H1 (cell line): ENCODE measurements at places on chromosomes 1 and 21. TPM values are rescaled to one million over a fixed set of nuclear protein-coding genes. Genes with fewer than 3 reads are reported as not detected.

DNA sequence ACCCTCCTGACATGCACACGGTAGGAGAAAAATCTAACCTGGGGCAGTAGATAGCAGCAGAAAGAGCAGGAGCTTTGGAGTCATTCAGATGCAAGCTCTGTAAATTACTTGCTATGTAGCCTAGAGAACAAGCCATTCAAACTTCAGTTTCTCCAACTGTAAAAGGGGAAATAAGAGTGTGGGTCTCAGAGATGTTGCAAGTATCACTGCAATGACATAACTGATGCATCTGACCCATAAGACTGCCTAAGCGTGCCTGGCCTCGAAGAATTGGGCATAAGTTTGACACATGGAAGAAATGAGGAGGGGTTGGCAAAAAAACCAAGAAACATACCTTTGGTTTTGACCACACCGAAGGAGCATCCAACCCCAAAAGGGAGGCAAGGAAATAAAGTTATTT, 5.2 kb downstream of the AK2 start:
- no peak for DNase-seq
- H3K4me1 ChIP-seq = peaks cover 7% of the 10 kb centered on the region
- no peak overlapping the region for H3K4me3 ChIP-seq
- no peak overlapping the region for H3K27ac ChIP-seq
- H3K36me3 ChIP-seq = no peaks in the 10 kb centered on the region; the same call in 1 of the 2 replicates
- no peaks in the 10 kb centered on the region for H3K27me3 ChIP-seq

- no peaks in the 10 kb centered on the region for H3K27me3 ChIP-seq
- H3K36me3 ChIP-seq = no peaks in the 10 kb centered on the region
- no peak overlapping the region for H3K4me3 ChIP-seq
- no peak for DNase-seq
- H3K27ac ChIP-seq = no peak overlapping the region
Observed at GRCh38 chr1:201089596-201089995, 22.6 kb downstream of the CACNA1S start.

DNA sequence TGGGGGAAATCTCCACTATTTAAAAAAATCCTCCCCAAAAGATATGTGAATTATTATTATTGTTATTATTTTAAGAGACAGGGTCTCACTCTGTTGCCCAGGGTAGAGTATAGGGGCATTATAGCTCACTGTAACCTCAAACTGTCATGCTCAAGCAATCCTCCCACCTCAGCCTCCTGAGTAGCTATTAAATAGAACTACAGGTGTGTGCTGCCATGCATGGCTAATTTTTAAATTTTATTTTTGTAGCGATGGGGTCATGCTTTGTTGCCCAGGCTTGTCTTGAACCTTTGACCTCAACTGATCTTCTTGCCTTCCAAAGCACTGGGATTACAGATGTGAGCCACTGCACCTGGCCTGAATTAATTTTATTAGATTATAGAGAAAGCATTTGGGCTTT, 116.8 kb downstream of the RABGAP1L start:
- no peak for DNase-seq
- H3K36me3 ChIP-seq = no peaks in the 10 kb centered on the region
- H3K27me3 ChIP-seq = no peaks in the 10 kb centered on the region

OR2L8 gene
- total RNA-seq = not detected in 2 replicates

- DNase-seq = peak; percentile 67
- no peaks in the 10 kb centered on the region for H3K36me3 ChIP-seq
- peaks cover 7% of the 10 kb centered on the region for H3K4me1 ChIP-seq
- H3K4me3 ChIP-seq = no peak overlapping the region
- H3K27ac ChIP-seq = no peak overlapping the region
Observed at GRCh38 chr1:38129473-38129872, 82.9 kb upstream of the POU3F1 start.

ZBTB8OS gene
- 54.1 and 68.0 TPM in 2 replicates for total RNA-seq

DNA sequence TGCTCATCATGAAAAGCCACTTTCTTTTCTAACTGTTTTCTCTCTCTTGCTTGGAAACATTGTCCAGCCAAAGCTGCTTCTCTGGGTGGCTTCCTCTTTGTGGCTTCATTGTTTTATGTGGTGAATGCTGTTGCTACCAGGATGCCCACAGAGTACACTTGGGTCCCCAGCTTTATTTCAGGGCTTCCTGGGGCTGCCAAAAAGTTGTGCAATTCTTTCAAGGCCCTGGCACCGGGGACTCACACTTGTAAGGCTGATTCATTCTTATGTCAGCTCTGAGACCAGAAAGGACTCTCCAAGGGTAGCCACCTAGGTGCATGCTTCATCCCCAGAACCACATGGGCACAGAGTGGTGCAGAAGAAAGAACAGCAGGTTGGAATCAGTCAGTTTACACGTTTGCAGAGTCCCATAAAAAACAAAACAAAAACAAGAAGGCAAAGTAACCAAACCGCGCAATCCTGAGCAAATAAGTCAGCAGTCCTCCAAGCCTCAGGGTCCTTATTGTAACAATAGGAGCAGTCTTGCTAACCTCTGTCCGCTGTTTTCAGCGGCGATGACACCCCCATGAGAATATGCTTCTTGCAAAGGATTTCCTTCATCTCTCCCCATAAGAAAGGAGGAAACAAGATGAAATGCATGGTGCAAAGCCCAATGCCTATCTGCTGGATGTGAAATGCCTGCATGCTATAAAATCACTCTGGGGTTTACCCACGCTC, 89.9 kb upstream of the SSX2IP start:
- peaks cover 1% of the 10 kb centered on the region; the same call in 1 of the 2 replicates for H3K4me1 ChIP-seq
- no peak overlapping the region for H3K27ac ChIP-seq

- no peak overlapping the region for H3K4me3 ChIP-seq
- H3K27ac ChIP-seq = no peak overlapping the region
- no peak for DNase-seq
Observed at GRCh38 chr1:209106237-209106741, 477.2 kb upstream of the CAMK1G start.

FMO1 gene
- 0.36 TPM in 1 of 2 replicates, not detected in the other for total RNA-seq

GRCh38 chr1:161265305-161265704, 6.8 kb downstream of the PCP4L1 start:
- H3K4me3 ChIP-seq = no peak overlapping the region
- H3K4me1 ChIP-seq = peaks cover 3% of the 10 kb centered on the region; the same call in 1 of the 2 replicates
- H3K27me3 ChIP-seq = peaks cover 5% of the 10 kb centered on the region
- H3K27ac ChIP-seq = no peak overlapping the region
- no peaks in the 10 kb centered on the region for H3K36me3 ChIP-seq
- DNase-seq = no peak

DNA sequence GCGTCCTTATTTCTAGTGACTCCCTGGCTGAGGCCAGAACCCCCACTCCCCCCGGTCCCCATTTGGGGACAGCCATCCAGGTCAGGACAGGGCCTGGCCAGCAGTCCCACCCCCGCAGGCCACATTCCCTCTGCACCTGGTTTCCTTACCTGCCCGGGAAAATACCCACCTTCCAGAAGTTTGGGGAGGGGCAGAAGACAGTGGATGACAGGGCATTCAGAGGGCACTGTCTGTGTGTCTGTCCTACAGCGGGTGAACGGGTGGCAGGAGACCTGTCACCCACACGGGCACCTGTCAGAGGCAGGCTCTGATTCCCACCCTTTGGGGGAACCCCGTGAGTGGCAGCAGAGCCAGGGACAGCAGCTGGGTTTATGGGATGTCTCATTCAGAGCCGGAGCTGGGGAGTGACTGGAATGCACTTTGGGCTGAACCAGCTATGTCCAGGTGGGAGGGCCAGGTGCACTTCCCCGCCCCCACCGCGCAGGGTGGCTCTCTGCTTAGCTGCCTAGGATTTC, 2.0 kb downstream of the ARHGEF16 start:
- H3K36me3 ChIP-seq = no peaks in the 10 kb centered on the region
- DNase-seq = no peak
- no peaks in the 10 kb centered on the region for H3K27me3 ChIP-seq

DNA sequence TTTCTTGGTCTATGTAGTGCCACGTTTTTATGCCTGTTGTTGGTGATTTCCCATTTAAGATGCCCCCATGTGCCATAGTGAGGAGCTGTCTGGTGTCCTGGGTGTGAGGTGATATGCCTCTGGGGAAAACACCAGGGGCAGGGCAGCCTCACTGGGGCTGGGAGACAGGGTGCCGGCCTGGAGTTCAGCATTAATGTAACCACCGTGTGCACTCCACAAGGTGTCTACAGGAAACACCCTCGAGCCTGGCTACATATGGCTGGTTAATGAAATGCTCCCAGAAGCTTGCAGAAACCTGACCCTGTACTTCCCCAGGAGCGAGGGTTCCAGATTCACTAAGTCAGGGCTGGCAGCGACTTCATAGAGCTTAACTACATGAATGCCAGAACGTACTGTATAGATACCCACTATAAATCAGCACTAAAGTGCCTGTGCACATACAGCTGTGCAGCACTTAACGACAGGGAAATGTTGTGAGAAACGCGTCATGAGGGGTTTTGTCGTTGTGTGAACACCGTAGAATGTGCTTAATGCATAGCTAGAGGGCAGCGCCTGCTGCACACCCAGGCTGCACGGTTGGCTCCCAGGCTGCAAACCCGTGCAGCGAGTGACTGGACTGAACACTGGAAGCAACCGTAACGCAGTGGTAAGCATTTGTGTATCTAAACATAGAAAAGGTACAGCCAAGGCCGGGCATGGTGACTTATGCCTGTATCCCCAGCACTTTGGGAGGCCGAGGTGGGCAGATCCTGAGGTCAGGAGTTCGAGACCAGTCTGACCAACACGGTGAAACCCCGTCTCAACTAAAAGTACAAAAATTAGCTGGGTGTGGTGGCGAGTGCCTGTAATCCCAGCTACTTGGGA, 10.4 kb downstream of the TFF2 start:
- H3K4me3 ChIP-seq = no peak overlapping the region
- DNase-seq = no peak
- H3K4me1 ChIP-seq = peaks cover 7% of the 10 kb centered on the region
- no peaks in the 10 kb centered on the region for H3K27me3 ChIP-seq
- H3K36me3 ChIP-seq = no peaks in the 10 kb centered on the region

DNA sequence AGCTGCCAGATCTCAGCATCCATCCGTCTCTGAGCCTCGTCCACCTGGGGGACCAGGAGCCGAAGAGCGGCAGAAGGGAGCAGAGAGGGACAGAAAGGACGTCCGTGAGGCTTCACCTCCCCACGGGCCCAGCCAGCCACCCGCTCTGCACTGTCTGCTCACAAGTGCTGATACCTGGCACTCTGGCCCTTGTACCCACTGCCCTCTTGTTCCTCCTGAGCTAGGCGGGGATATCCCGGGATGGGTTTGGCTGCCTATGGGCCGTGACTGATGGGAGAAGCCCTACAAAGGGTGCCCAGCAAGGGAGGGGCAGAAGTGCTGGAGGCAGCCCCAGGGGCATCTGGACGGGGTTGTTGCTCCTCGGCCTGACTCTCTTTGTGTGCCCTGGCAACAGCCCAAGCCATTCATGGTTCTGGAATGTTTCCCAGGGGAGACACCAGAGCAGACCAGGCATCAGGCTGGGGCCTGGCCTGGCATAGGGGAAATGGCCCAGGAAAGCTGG, 57.6 kb downstream of the LDLRAD2 start:
- no peak overlapping the region for H3K4me3 ChIP-seq
- peaks cover 8% of the 10 kb centered on the region; the same call in 1 of the 2 replicates for H3K4me1 ChIP-seq
- no peak overlapping the region for H3K27ac ChIP-seq
- peaks cover 31% of the 10 kb centered on the region for H3K36me3 ChIP-seq

GRCh38 chr1:156804572-156805243, 11.9 kb downstream of the SH2D2A start:
- H3K4me1 ChIP-seq = no peaks in the 10 kb centered on the region
- H3K36me3 ChIP-seq = peaks cover 15% of the 10 kb centered on the region
- no peak for DNase-seq
- no peaks in the 10 kb centered on the region for H3K27me3 ChIP-seq
- H3K4me3 ChIP-seq = no peak overlapping the region

TSPAN2 gene
- total RNA-seq = 13.0 and 14.2 TPM in 2 replicates

GRCh38 chr1:198326915-198327314, 170.1 kb downstream of the NEK7 start:
- DNase-seq = no peak
- no peaks in the 10 kb centered on the region for H3K36me3 ChIP-seq
- no peaks in the 10 kb centered on the region for H3K27me3 ChIP-seq

DNA sequence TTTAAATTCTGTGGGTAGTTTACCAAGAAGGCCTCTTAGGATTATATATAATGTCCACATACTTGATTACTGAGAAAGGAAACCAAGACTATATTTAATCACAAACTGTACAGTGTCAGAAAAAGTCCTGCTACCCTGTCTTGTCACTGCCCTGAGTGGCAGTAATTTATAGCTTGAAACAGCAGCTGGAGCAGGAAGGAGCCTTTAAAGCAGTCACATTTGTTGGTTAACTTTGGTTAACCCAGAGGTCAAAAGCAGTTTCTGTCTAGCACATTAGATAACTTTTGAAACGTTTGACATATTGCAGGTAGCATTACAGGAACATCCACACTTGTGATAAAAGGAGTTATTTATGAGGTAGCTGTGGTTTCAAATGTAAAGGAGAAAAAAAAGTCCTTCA, 161.7 kb downstream of the ROR1 start:
- H3K4me1 ChIP-seq = no peaks in the 10 kb centered on the region
- H3K4me3 ChIP-seq = no peak overlapping the region
- no peak for DNase-seq

GRCh38 chr1:219506936-219507335, 106.0 kb downstream of the ZC3H11B start:
- no peaks in the 10 kb centered on the region for H3K36me3 ChIP-seq
- H3K4me3 ChIP-seq = no peak overlapping the region
- no peak overlapping the region for H3K27ac ChIP-seq
- no peaks in the 10 kb centered on the region for H3K4me1 ChIP-seq
- no peaks in the 10 kb centered on the region for H3K27me3 ChIP-seq

DNA sequence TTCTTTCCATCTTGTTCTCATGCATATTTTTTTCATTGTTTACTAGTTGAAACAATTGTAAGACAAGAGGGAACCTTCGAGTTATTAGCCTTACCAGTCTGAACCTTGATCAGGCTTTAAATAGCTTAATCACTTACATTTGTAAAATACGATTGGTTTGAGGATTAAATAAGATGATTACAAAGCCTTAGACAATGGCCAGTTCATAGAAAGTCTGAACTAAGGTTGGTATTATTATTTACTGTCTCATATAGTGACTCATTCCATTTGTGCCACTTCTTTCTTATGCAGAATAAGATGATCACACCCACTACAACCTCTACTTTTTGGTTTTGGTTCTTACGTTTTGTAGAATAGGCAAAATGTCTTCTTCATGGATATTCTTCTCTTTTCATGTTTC, 94.1 kb downstream of the RPE65 start:
- H3K27ac ChIP-seq = no peak overlapping the region
- no peaks in the 10 kb centered on the region for H3K36me3 ChIP-seq
- no peaks in the 10 kb centered on the region for H3K4me1 ChIP-seq
- no peaks in the 10 kb centered on the region for H3K27me3 ChIP-seq
- no peak overlapping the region for H3K4me3 ChIP-seq

GRCh38 chr1:214670098-214670497, 67.1 kb downstream of the CENPF start:
- no peak for DNase-seq
- no peak overlapping the region for H3K4me3 ChIP-seq
- no peaks in the 10 kb centered on the region for H3K4me1 ChIP-seq
- no peak overlapping the region for H3K27ac ChIP-seq
- no peaks in the 10 kb centered on the region for H3K27me3 ChIP-seq
- H3K36me3 ChIP-seq = peaks cover 7% of the 10 kb centered on the region; the same call in 1 of the 2 replicates
